NCI-H345 (cell line): ENCODE measurements at places on chromosomes 1 and 21.

- DNase-seq: no peak
Observed at GRCh38 chr1:87155170-87155569, 173.5 kb upstream of the LMO4 start.

DNA sequence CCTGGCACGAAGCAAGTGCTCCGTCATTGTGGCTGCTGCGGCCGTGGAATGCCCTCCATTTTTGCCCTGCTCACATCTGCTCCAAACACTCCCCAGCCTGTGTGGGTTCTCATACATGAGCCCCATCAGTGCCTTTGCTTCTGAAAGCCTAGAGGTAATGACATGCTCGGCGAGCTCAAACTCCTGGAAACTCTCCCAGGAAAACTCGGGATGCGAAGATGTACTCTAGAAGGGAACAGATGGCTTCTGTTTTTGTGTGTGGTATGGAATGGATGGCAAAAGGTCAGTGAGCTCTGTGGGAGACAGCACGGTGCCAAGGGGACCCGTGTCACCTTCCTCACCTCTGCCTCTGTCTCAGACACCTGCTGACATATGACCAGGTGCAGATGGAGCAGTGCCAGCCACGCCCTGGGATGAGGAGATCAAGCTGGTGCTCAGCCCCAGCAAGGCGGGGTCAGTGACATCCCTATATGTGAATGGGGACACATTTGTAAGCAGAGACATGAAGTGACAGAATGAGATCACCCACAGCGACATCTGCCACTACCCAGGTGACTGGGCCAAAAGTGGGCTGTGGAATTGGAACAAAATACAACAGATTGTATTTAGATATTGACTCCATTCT is 84.1 kb upstream of the COX20 start:
- peak; percentile 45 for DNase-seq

- no peak for DNase-seq
Observed at GRCh38 chr1:57976216-57976615, 552.4 kb upstream of the DAB1 start.

- no peak for DNase-seq
Observed at GRCh38 chr1:112685913-112686312, 11.5 kb downstream of the MOV10 start.

- DNase-seq: no peak
Observed at GRCh38 chr1:154170547-154171222, 15.8 kb upstream of the NUP210L start.

- no peak for DNase-seq
Observed at GRCh38 chr1:166184897-166185296, 18.1 kb upstream of the FAM78B start.

GRCh38 chr21:27817074-27817473 is 850.2 kb upstream of the ADAMTS5 start:
- DNase-seq: no peak

- peak; percentile 73 for DNase-seq
Observed at GRCh38 chr1:225480825-225481434, 53.1 kb upstream of the LBR start.

GRCh38 chr21:39713905-39714304 is 31.1 kb upstream of the IGSF5 start:
- no peak for DNase-seq

GRCh38 chr1:91501523-91501851 is 836 bp downstream of the CDC7 start:
- DNase-seq: peak; percentile 74

- DNase-seq: no peak
Observed at GRCh38 chr1:66890621-66891020, 34.0 kb downstream of the DNAI4 start.
